Mononuclear cell (primary cell): ENCODE measurements at places on chromosomes 2 and 18. TPM values are rescaled to one million over a fixed set of nuclear protein-coding genes. Genes with fewer than 3 reads are reported as not detected.

Gene GNAL
- 0.84 TPM for total RNA-seq

Gene ONECUT2
- total RNA-seq = not detected

Gene FZD7
- 0.63 TPM for total RNA-seq

Gene ARHGAP15
- 334 TPM for total RNA-seq

Gene VWA3B
- total RNA-seq = not detected

Gene RRM2
- 5.5 TPM for total RNA-seq

Gene ANO7
- total RNA-seq = 0.10 TPM

Gene ADAM23
- 0.94 TPM for total RNA-seq

Gene C2orf66
- not detected for total RNA-seq

Gene ALPI
- total RNA-seq = not detected

Gene GAL3ST2
- total RNA-seq = 2.5 TPM

Gene CXCR2
- 0.73 TPM for total RNA-seq

Gene DNAH6
- 0.31 TPM for total RNA-seq

Gene EVX2
- total RNA-seq = not detected

Gene FSIP2
- 0.10 TPM for total RNA-seq

Gene LCT
- 0.10 TPM for total RNA-seq

Gene UGT1A8
- total RNA-seq = not detected

Gene SS18
- 85.8 TPM for total RNA-seq

Gene RALB
- total RNA-seq = 22.1 TPM

Gene RAD51AP2
- total RNA-seq = not detected

Gene REG3A
- total RNA-seq = not detected

Gene RTP5
- total RNA-seq = 0.21 TPM

Gene TRABD2A
- total RNA-seq = 96.0 TPM

Gene PPIL3
- total RNA-seq = 25.9 TPM

Gene MAP2
- 0.73 TPM for total RNA-seq

Gene NT5C1B
- not detected for total RNA-seq

Gene SOCS6
- 12.0 TPM for total RNA-seq

Gene POTEI
- total RNA-seq = under 0.01 TPM

Gene CNGA3
- total RNA-seq = not detected

Gene SPP2
- not detected for total RNA-seq

Gene FOXI3
- total RNA-seq = not detected

Gene COL3A1
- 0.42 TPM for total RNA-seq

Gene IKZF2
- 12.6 TPM for total RNA-seq

Gene EFR3B
- total RNA-seq = under 0.01 TPM

Gene CYP1B1
- 7.9 TPM for total RNA-seq

Gene CKAP2L
- total RNA-seq = 0.21 TPM

Gene TEKT4
- total RNA-seq = not detected

Gene SLC9A4
- under 0.01 TPM for total RNA-seq

Gene RAB6C
- total RNA-seq = 0.10 TPM

Gene LRRC30
- not detected for total RNA-seq

Gene MOGAT1
- not detected for total RNA-seq

Gene TCF4
- 27.5 TPM for total RNA-seq

Gene CNDP1
- total RNA-seq = not detected

Gene BMP10
- not detected for total RNA-seq

Gene CXCR1
- 0.10 TPM for total RNA-seq

Gene FAM110C
- total RNA-seq = 0.52 TPM

Gene SESTD1
- 20.1 TPM for total RNA-seq

Gene SLC16A14
- total RNA-seq = 0.31 TPM
